ENCODE measurements at places on chromosomes 1 and 21. TPM values are rescaled to one million over a fixed set of nuclear protein-coding genes. Genes with fewer than 3 reads are reported as not detected.

SAMD11 gene
- polyA plus RNA-seq, result 5.6 TPM

AGT gene
- polyA plus RNA-seq, result 17.4 TPM

DNA sequence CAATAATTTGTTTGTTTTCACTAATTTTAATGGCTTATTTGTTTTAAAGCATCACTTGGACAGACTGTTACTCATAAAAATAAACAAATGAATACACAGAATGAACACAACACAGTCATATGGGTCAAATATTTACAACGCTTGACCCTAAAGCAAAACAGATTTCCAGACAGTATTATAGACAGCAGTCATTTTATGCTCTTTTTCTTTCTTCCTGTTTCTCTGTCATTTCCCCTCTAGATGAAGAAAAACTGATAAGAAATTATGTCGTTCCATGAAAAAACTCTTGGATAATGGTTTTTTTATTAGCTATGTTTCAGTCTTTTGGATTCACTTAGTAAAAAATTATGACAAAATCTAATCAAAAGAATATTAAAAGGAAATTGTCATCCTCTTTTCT is 297.3 kb upstream of the NEGR1 start:
- DNase-seq, result no peak

- no peak for DNase-seq
These were observed 37.2 kb downstream of the PDE9A start for GRCh38 chr21:42690586-42690985.

DNA sequence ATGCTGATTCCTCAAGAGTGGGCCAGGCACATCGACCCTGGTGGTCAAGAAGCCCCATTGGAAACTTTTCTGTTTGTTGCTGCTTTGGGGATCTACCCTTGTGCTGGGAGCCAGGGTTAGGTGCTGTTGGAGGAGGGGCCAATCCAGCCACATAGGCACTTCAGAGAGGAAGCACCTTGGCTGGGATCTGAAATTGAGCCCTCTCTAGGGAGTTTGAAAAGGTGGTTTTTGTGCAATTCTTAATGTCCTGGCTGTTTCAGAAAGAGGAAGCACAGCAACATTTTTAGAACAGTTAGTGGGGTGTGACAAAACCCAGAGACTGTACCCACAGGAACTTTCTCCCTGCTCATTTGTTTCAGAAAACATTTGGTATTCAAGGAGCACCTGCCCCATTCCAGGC is 17.2 kb upstream of the BEND5 start:
- DNase-seq, result no peak

DNA sequence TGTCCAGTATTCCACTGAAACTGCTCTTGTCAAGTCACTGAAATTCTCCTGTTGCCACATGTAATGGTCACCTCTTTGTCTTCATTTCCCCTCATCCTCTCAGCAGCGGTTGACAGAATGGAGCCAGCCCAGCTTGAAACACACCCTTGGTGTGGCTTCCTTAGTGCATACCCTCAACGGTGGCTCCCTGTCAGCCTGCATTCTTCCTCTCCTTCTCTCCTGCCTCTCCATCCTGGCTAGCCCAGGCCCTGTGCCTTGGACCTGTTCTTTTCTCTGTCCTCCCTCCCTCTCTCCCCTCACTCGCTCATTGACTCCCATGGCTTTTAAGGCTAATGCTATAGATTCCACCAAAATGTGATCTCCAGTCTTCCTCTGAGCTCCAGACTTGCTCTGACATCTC is 3.7 kb downstream of the FCMR start:
- no peak for DNase-seq

DNA sequence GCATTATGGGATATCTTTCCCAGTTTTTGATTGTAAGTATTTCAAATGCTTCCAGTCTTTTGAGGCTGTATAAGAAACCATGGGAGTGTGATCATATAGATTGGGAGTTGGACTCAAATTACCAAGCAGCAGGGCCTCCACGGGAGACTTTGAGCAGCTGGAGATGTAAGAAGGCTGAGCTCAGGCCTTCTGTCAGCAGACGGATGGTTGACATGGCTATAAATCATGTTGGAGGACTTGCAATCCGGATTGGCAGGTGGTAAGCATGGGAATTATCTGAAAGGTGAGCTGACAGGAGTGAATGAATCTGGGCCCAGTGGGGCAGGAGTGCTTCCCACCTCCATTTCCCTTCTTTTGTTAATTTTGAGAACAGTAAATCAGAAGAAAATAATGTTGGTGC is 83.2 kb upstream of the PPM1J start:
- DNase-seq, result no peak

DNA sequence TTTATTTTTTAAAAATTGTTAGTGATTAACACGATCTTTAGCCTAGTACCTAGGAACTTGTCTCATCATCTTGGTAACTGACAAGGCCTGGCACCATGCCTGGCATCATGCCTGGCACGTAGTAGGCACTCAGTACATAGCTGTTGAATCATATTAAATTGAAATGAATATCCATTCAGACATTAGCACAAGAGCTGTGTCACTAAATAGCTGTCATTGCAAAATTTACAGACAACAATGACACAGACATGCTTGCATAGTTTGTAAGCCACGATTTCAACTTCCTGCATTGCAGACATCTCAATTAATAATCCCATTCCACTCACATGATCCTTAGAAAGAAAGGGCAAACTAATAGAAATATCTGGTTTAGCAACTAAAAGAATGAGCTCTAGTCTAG is 15.4 kb upstream of the PHACTR4 start:
- DNase-seq, result no peak

GRCh38 chr1:117321680-117322609 is 45.3 kb upstream of the MAN1A2 start:
- no peak for DNase-seq

All from forelimb muscle (tissue), 1 donor.